ENCODE measurements at places on chromosomes 1 and 21.

GRCh38 chr1:102896286-102896685, 212.0 kb downstream of the COL11A1 start:
- DNase-seq = no peak

DNA sequence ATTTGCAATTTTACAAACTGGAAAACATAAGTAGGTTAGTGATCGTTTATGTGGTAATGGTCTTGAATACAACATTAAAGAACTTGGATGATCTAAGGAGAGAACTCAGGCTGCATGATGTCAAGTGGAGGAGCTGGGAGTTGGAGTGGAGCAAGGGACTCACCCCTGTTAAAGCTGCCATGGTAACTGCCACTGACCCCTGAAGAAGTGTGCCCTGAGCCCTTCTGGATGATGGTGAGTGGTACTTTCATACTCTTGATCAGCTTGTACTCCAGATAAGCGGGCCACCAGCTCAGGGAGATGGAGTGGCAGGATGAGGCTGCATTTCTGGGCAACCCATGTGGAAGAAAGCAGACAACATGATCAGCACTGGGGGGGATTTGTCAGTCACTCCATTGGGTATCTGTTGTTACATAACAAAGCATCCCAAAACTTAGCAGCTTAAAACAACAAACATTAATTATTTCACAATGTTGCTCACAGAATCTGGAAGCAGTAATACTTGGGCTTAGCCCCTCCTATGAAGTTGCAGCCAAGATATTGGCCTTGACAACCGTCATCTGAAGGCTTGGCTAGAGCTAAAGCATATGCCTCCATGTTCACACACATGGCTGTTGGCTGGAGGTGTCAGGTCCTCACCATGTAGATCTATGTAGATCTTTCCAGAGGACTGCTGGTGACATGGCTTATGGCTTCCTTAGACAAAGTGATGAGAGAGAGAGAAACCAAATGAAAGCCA, 213.8 kb downstream of the DUSP10 start:
- no peak for DNase-seq

GRCh38 chr1:218677026-218677425, 331.9 kb downstream of the TGFB2 start:
- DNase-seq = no peak

DNA sequence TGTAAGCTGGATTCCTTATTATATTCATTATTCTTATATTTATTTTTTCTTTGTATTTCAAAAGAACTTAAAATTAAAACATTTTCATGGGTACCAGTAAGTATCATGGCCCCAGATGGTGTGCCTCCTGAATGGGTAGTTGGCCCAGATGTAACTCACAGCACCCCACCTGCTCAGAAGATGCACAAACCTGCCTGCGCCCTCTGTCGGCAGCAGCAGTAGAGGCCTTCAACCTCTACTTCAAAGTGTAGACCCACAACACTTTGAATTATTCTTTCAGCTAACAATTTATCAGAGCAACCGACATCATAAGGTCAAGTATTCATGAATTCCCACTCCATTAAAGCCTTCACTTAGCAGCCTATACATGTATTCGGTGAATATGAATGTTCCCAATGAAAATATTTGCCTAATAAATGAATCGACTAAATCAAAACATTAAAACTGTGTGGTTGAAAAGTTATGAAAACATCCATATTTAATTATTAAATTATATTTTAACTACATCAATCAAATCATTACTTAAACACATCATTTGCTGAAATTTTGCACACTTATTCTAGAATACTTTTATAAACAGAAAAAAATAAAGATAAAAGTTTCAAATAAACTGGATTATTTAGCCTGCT, 25.4 kb downstream of the PIGM start:
- DNase-seq = no peak

DNA sequence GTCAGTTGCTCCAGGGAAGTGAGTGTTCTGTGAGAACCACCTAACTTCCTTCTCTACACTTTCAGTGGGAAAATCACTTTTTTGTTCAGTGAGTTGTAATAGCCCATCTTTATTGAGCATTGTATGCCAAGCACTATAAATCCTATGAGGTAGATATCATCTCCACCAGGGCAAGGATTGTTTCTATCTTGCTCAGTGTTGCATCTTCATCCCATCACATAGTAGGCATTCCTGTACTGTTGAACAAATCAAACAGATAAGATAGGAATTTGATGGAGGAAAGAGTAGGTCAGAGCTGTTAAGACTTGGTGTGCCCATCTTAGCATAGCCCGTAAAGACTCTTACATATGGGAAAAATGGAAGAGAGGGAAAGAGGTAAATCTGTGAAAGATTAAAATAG, 2.9 kb upstream of the PIGV start:
- no peak for DNase-seq

- DNase-seq = no peak
These were observed 40.8 kb downstream of the BCAR3 start for GRCh38 chr1:93640656-93641440.

DNA sequence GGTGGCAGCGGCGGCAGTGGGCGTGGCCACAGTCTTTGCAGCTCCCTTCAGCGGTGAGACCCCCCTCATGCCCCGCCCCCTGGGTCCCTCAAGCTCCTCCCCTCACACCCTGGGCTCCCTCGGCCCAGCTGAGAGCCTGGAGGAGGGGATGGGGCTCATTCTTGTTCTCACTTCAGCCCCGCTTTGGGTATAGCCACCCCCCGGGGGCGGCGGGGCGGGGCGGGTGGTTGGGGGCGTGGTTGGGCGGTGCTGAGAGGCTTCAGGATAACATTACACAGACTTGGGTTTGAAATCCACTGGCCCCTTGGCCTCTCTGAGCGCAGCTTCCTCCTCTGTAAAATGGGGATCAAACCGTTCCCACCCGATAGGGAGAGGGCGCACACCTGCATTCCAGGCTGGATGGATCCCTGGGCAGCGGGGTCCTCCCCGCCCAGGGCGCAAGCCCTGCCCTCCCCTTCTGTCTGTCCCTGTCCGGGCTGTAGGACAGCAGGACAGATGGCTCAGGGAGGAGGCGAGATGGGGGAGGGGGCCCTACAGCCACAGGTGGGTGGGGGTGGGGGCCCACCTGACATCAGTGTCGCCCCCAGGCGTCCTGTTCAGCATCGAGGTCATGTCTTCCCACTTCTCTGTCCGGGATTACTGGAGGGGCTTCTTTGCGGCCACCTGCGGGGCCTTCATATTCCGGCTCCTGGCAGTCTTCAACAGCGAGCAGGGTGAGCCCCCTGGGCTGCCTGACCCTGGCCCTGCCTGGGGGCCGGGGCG, 5.1 kb downstream of the CLCNKA start:
- DNase-seq = no peak

- no peak for DNase-seq
These were observed at the start of gene BEND5 for GRCh38 chr1:48776393-48777218. Gene BEND5 (minus strand): TSS chr1:48776891. CDS start chr1:48776831, 60 bp downstream.

DNA sequence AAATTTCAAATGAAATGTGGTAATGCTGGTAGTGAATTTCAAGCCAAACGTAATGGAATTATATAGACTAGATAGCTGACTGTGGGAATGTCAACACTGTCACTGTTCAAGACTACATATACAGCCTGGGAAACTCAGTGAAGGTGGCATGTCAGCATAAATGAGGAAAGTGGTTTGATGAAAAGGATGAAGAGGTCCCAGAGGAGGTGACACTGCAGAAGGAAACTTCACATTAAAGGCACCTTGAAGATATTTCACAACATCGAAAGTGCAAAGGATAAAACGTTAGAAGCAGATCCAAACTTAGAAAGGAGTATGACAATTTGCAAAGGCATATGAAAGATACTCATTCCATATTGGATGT, 25.7 kb downstream of the MAPKAPK2 start:
- DNase-seq = no peak

Data from NCI-H524 treated with DMSO at 0.1 percent for 48 hours (cell line).